ENCODE measurements at places on chromosomes 6 and 20.

GRCh38 chr6:53440336-53440945 is 91.7 kb upstream of the ELOVL5 start:
- DNase-seq, result no peak

DNA sequence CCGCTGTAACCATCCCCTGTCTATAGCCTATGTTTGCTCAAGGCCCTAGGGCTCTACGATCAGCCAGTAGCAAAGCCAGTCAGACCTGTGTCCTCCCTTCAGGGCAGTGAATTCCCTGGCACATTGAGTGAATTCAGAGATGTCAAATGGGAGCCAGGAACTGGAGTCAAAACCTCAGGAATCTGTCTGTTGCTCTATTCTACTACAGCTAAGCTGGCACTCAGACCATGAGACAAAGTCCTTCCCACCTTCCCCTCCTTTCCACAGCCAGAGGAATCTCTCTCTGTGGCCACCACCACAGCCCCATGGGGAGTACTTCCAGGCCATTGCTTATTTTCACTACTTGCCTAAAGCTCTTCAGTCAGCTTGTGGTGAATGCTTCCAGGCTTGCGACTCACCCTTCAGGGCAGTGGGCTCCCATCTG is 82.0 kb downstream of the PKIB start:
- no peak for DNase-seq

- no peak for DNase-seq
These were observed 180.3 kb downstream of the ANKRD60 start for GRCh38 chr20:58048096-58048702.

GRCh38 chr20:29300579-29301551 is 1956.6 kb upstream of the DEFB115 start:
- DNase-seq, result no peak

Measured in stimulated activated CD8-positive, alpha-beta memory T cell treated with anti-CD3 and anti-CD28 coated beads, Interleukin-15, amount 100 ng/mL, for 24 hours (primary cell).